ENCODE measurements at places on chromosomes 4 and X.

DNA sequence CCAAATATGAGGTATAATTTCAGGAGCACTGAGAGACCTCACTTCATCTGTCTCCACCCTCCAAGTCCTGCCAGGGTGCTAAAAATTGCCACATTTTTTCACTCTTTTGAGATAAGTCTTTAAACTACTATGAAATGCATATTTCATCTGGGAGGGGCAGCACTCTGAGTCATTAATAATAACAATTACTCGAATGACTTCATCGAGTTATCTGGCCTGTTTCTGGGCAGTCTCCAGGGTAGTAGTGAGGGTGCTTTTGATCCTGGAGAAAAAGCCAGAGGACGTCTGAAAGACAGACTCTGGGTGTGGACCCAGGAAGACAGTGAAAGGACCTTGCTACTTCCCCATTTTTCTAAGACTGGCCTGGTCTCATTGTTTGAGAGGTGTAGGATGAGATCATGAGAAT, 42.3 kb upstream of the SRD5A3 start:
- no peak for DNase-seq

DNA sequence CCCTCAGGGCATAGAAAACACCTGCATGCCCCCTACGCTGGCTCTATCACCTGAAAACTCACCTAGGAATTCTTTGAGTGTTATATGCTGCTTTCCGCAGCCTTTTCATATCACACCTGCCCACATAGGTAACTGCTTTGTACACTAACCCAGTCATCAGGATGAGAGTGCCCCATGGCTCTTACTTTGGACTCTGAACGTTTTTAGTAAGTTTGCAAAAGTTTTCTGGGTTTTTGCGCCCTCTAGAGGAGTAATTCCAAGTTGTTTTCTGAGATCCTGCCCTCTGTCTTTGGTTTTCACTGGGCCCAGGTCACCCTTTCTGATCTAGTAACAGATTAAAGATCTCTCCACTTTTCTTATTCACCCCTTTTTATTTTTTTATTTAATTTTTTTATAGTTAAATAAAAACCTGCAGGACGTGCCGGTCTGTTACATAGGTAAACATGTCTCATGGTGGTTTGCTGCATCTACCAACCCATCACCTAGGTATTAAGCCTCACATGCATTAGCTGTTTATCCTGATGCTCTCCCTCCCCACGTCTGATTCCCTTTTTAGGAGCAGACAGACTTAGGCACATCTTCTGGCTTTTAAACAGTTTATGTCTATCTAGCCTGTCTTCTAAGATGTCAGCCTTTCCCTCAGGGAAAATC, 139.2 kb downstream of the NWD2 start:
- DNase-seq = no peak

GRCh38 chr4:176791591-176792325, 964 bp downstream of the VEGFC start:
- no peak for DNase-seq

DNA sequence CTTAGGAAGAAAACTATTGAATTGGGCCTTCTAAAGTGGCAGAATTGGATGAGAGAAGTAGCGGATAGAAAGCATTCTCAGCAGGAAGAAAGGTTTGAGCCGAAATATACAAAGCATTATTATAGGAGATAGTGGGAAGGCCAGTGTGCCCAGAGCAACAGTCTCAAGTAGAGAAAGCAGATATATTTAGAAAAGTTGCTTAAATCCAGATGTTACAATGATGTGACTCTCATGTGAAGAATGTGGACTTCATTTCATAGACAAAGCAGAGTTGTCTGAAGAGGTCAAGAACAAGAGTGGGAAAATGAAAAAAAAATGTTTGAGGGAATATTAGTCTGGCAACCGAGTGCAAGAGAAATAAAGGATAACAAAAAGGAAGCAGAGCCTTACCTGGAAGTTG, 66.9 kb downstream of the SYNPO2 start:
- no peak for DNase-seq

GRCh38 chr4:7166237-7166636, 26.1 kb upstream of the SORCS2 start:
- DNase-seq = no peak

All from central memory CD8-positive, alpha-beta T cell (primary cell).